ENCODE measurements at places on chromosomes 7 and 10. TPM values are rescaled to one million over a fixed set of nuclear protein-coding genes. Genes with fewer than 3 reads are reported as not detected.

PRPF18 gene
- 20.4 TPM for total RNA-seq

- H3K4me3 ChIP-seq: no peak overlapping the region
- H3K27me3 ChIP-seq: no peaks in the 10 kb centered on the region
- DNase-seq: no peak
- no peaks in the 10 kb centered on the region for H3K36me3 ChIP-seq
- H3K4me1 ChIP-seq: no peaks in the 10 kb centered on the region
These were observed 247.6 kb upstream of the HGF start for GRCh38 chr7:82017334-82017943.

DNA sequence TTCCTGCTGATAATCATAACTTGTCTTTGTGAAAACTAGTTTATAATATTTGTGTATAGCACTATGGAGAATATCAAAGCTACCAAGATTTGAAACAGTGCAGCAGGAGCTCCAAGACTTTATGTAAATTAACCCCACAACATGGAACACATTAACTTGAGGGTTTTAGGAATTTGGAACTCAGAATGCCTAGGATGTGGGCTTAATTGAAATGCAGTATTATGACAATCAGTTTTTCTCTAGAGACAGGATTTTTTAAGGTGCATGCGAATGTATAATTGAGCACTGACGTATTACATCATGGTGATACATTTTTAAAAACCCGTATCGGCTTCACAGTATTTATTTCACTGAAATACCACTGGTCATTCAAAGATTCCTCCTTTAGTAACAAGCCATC lies 313.1 kb upstream of the DGKB start:
- DNase-seq: no peak
- no peak overlapping the region for H3K4me3 ChIP-seq
- H3K27ac ChIP-seq: no peak overlapping the region
- H3K36me3 ChIP-seq: no peaks in the 10 kb centered on the region

GRCh38 chr7:16708980-16709379 lies 44.6 kb upstream of the TSPAN13 start:
- no peak for DNase-seq
- no peaks in the 10 kb centered on the region for H3K27me3 ChIP-seq
- H3K36me3 ChIP-seq: no peaks in the 10 kb centered on the region
- no peak overlapping the region for H3K4me3 ChIP-seq

Data from colonic mucosa (tissue), 4 donors.